ENCODE measurements at places on chromosomes 5 and 9.
A peak's percentile ranks its signal among the peaks of the same experiment; 100 is the strongest.

DNA sequence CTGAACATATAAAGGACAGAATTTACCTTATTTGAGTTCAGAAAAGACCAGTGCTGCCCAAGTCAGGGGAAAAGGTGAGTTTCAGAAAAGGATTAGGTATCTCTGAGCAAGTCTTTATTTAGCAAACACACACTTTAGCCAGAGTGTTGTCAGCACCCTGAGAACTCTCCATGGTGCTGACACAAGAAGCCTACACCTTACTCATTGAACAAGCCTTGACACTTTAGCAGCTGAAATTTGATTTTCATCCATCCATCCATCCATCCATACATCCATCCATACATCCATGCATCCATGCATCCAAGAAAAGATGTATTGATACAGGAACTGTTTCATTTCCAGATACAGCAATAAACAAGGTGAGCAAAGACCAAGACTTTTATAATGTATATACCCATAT lies 311.2 kb downstream of the TRIM32 start:
- DNase-seq = no peak

DNA sequence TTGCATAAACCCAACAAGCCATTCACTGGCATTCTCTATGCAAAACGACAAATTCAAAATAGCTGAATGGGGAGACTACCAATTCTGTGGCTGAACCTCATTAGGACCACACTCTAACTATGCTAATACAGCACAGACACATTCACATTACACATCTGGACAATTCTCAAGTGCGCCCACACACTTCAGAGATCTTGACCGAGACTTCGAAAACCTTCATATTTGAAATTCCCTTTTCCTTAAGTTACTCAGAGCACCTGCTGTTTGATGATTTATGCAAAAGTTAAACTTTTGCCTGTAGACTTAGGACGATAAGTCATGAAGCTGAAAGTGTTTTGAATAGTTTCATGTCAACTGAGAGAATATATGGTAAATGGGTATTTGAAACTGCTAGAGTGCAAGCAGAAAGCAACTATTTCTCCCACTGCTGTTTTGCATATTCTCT lies 111.9 kb downstream of the FBN2 start:
- DNase-seq = no peak

- DNase-seq = no peak
Measured at GRCh38 chr5:10578869-10579268, 15.0 kb downstream of the ANKRD33B start.

DNA sequence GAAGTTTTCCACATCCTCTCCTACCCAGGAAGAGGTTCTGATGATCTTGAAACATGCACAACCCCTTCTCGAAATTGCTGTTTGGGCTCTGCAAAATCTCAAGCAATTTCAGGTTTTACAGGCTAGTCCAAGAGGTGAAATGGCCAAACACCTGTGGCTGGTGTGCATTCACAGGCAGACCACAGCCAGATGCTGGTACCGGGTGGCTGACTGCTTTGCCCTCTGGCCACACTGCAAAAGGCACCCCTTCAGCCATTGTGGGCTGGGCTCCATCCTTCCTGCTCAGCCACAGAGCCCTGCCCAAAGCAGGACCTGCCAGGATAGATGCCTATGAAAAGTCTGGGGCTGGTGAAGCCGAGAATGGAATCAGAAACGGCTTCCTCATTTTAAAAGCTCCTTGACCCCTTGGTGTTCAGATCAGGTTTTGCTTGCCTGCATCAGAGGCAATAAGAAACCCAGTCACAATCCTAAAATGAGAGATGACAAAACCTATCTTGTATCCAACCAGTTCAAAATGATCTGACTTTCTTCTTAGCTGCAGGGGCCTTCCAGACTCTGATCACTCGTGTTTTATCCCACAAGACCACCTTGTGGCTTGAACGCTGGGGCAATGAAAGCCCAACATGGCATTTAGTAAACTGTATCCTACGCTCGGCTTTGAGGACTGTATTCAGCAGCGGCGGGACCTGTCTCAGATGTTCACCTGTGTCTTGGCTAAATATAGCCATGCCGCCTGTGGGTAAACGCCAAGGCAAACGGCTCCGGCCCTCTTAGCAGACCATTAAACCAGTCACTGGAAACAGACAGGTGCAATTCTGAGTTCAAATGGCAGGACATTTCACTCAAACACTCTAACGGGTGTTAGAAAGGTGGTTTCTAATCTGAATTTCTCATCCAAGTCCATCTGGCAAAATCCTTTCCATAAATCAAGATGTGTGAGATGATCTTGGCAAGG lies 49.6 kb downstream of the EPB41L4B start:
- no peak for DNase-seq

DNA sequence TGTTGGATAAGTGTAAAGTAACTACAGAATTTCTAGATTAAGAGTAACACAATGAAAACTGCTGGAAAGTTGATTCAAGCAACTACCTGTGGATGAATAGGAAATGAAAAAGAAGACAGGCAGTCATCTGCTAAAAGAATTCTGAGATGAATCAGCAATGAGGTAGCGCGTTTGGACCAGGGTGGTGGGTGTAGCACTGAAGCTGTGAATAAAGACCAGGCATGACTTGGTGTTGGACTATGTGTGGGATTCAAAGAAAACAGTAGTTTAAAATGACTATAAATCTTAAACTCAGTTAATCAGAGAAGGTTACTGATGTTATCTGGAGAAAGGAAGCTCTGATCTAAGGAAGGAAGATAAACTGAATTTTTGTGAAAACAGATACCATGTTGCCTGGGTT lies 159.8 kb downstream of the FBN2 start:
- no peak for DNase-seq

DNA sequence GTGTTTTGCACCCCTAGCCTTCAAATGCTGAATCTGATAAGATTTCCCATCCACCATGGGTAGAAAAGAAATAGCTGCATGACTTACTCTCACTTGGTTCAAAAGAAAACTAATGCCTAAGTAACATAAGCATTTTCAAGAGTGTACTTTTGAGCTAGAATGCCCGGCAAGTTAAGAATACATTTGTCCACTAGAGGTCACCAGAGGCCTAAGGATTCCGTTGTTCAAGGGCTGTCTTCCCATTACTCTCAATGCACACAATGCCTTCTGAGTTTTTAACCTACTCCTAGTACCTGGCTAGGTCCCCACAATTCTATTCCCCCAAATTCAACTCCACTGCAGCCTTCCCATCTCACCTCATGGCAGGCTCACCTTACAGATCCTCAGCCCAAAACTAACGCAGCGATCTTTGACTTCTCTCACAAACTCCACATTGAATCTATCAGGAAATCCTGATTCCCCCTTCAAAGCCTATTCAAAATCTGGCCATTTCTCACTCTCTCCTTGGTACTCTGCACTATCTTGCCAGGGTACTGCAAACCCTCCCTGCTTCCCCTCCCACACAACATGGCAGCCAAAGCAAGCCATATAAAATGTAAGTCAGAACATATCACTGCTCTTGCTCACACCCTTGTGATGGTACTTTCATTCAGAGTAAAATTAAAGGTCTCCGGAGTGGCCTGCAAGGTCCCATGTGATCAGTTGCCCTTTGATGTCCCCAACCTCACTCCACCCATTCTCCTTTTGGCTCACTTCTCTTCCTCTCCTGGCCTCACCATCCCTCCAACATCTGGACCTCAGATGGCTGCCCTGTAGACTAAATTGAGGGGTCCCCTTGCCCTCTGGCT lies 13.4 kb downstream of the OXCT1 start:
- DNase-seq = peak; percentile 12

DNA sequence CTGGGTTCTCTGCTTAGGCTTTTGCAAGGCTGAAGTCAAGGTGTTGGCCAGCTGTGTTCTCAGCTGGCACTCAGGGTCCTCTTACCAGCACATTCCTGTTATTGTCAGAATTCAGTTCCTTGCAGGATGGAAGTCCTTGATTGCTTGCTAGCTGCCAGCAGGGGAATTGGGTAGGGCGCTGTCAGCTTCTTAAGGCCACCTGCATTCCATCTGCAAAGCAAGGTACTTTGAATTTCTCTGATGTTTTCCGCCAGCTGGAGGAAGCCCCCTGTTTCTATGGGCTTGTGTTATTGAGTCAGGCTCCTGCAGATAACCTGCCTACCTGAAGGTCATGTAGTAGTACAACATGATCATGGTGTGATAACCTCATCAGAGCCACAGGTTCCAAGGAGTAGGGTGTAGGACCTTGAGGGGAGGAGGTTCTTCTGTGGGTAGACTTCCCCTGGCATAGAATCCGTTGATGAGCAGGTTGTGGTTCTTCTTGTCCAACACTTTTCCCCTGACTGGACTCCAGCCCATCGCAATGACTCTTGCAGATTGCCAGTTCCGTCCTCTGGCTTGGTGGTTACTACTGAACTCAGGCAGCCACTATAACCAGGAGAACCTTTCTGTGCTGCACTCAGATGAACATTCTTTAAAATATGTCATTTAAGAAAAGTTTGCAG lies 6.8 kb downstream of the TENT4A start:
- DNase-seq = no peak

- no peak for DNase-seq
Measured at GRCh38 chr5:169100735-169101075, 200.2 kb downstream of the SLIT3 start.

- no peak for DNase-seq
Measured at GRCh38 chr5:55997742-55998351, 3.1 kb upstream of the IL6ST start.

DNA sequence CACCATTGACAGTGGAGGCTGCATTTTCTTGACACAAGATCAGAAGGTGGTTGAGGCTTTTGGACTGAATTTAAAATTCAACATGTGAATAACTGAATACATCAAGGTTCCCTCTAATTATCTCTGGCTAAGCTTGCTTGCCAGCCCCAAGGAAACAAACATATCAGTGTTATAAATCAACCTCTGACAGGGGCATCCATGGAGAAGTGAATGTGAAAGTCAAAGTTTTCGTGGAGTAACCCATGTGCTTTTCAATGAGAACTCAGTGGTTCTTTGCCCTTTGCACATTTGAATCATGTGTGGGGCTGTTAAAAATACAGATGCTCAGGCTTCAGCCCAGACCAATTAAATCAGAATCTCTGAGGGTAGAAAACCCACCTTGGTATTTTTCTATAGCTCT lies 128.9 kb downstream of the LRRC70 start:
- DNase-seq = no peak

DNA sequence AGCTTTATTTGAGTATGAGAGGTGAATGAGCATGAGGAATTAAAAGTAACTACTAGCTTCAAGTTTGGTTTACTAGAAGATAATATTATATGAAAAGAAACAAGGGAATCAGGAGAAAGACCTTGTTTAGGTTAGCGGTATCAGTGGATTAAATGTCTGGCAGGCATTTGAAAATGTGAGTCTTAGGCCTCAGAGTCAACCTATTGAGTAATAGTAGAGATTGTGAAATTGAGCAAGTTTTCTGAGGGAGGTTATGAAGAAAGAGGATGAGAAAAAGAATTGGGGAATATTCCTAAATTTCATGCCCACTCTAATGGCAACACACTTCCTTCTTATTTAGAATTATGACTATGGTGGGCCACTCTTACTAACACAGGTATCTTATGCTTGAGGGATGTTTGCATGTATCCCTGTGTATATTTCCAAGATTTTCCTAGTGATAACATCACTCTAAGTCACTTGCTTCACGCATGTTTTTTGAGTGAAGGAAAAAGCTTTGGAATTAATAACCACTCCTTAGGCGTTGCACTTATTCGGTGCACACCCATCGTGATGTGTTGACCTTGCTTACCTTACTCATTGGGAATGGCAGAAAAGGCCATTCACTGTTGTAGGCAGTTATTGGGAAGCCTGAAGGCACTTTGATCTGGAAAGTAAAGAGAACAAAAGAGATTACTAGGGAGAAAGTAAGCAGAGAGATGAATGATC lies 8.2 kb upstream of the ELL2 start:
- DNase-seq = no peak

DNA sequence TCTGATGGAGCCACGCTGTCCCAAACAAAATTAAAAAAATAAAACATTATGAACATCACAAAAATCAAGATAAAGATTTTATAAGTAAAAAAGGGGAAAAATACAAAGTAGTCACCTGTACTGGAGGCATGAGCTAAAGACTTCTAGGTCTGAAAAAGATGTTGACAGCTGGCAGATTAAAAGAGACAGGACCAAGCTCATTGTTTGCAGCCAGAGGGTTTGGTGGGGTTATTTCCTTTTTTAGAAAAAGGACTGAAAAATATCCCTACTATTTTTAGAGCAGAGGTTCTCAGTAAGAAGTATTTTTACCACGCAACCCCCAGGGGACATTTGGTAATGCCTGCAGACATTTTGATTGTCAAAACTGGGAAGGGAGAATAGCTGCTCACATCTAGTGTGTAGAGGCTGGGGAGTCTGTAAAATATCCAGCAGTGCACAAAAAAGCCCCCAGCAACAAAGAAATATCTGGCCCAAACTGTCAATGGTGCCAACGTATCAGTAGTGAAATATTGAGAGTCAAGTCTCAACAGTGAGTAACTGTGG lies 353.4 kb downstream of the TLE1 start:
- DNase-seq = no peak

- DNase-seq = no peak
Measured at GRCh38 chr5:128920345-128921215, 44.7 kb upstream of the SLC27A6 start.

DNA sequence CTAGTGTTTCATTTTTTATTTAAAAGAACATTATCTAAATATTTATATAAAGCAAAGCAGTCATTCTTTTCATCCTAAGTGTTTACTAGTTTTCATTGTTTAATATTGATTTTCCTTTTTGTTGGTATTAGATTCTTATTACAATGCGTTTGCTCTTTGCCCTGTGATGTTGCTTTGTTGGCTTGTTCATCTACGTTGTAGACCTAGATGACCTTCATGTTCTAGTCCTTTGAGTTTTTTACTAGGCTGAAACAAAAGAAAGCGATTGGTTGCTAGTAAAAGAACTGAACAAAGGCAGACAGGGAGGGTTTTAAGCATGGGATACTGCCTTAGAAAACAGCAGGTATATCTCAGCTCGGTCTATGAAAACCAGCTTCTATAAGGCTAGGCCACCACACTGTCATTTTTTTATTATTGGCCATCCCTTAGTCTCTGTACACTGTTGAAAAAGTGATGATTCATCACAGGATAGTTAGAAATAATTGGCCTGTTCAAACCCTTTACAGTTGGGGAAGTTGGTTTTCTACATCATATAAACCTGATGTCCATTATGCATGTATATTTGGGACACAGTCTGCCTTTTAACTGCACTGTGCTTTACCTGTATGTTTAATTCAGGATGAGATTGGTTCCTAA lies 119.0 kb downstream of the ZCCHC7 start:
- DNase-seq = no peak

DNA sequence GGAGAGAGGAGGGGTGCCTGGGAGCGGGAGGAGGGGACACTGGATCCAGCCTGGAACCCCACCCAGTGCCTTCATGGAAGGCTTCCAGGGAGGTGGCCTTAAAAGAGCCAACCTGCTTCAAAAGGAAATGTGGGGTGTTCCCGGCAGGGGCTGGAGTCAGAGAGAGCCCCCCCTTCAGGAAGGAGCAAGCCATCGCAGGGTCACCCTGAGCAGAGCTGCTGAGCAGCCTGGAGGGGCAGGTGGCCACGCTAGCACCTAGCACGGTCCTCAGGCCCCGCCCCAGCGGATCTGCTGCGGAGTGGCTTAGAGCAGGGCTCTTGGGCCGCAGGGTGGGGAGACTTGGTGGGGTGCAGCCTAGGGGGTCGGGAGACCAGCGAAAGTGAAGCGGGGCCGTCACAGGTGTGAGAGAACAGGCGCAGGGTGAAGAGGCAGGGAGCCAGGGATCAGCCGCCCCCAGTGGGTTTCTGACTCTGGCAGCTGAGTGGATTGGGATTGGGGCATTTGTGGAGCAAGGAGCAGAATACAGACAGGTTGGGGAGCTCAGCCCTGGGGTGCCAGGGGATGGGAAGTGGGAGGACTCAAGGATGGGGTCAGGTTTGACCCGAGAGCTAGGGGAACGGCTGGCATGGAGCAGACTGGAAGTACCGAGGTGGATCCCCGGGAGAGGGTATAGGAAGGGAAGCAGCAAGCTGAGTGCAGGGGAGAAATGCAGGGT lies 1.5 kb downstream of the LCN2 start:
- DNase-seq = no peak
